ENCODE measurements at places on chromosomes 6 and 20.

DNA sequence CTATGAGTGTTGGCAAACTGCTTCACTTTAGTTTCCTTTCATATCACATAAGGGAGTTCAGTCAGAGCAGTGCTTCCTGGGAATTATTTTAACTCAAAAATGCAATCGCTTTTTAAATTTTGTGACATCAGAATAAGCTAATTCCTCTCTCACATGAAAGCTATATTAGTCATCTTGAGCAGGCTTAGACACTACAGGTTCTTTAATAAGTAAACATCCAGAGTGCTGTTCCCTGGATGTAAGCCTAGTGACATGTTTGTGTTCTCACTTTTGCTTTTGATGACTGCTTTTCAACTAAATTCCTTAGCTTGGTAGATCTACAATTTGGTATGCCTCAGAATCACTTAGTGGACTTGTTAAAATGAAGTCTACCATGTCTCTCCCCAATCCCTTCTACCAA, 252.7 kb upstream of the POU3F2 start:
- no peak for DNase-seq

GRCh38 chr20:17557675-17558006, 12.2 kb upstream of the DSTN start:
- DNase-seq = no peak

DNA sequence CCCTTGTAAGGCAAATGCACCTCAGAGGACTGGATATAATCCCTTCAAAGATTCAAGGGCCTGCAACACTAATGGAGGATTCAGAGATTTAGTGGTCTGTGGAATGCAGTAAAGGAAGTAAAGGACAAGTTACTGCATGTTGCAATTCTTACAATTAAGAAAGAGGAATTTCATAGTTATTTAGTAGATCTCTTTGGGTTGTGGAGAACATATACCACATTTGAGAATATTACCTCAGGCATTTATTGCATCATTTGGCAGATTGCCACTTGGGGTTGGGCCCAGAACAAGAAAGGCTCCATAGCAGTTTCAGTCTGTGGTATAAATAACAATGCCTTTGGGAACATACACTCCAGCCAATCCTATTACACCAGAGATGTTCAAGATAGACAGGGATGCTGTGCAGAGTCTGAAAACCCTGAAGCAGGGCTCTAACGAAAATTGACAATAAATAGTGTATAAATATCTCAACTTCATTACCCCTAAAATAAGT, 20.9 kb upstream of the EPM2A start:
- DNase-seq = no peak

DNA sequence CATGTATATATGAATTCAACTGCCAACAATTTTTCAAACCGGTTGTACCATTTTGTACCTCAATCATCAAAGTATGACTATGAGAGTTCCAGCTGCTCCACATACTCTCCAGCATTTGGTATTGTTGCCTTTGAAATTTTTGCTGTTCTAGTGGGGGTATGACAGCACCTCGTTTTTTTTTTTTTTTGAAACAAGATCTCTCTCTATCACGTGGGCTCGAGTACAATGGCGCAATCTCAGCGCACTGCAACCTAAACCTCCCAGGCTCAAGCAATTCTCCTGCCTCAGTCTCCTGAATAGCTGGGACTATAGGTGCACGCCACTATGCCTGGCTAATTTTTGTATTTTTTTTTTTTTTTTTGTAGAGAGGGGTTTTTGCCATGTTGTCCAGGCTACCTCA, 144.7 kb upstream of the JARID2 start:
- no peak for DNase-seq

DNA sequence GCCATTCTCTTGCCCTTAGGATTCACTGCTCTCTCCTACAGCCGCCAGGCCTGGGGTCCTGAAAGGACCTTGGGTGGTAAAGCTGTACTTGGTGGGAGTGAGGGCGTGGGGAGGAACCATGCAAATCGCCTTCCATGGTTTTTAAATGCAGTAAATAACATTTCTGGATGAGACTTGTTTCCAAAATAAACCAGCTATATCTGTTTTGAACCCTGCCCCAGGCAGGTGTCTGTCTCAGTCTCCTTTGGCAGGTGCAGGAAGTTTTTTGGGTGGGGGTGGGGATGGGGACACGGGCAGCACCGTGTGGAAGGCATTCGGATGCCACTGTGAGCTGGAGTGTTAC, 14.3 kb downstream of the ITPA start:
- DNase-seq = no peak

DNA sequence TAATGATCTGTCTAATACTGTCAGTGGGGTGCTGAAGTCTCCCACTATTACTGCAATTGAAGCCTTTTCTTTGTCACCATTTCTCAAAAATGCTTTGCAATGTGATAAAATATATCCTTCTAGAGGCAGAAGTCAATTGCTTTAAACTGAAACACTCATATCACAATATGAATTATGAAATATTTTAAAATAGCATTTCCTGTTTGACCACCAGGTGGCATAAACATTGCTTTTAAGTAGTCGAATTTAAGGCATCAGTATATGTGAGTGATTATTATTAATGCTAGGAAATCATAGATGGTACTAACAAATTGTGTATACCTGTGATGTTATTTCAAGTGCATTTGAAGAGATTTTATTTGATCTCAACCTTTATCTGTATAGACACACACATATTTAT, 87.5 kb downstream of the MEI4 start:
- peak; percentile 7 for DNase-seq

GRCh38 chr6:1911474-1911873, 301.8 kb downstream of the FOXC1 start:
- no peak for DNase-seq

GRCh38 chr6:42038163-42038562, 12.2 kb upstream of the TAF8 start:
- no peak for DNase-seq

DNA sequence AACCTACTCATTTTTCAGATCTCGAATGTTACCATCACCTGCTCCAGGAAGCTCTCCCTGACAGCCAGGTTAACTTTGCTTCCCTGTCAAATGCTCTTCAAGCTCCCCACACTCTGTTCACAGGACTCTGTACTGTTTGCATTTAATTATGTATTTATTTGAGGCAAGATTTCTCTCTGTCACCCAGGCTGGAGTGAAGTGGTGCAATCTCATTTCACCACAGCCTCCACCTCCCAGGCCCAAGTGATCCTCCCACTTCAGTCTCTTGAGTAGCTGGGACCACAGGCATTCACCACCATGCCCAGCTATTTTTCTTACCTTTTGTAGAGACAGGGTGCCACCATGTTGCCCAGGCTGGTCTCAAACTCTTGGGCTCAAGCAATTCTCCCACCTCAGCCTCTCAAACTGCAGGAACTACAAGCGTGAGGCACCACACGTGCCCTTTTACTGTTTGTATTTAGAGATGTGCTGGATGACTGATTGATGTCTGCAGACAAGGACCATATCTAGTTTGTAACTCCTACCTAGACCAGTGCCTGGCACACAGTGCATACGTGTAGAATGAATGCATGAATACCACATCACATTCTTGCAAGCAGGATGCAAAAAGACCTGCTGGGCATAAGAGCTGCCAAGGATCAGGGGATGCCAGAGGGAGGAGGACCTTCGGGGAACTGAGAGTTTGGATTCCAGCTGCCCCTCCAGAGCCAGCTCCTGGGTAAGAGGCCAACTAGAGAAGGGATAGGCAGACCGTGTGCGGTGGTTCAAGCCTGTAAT, 15.6 kb upstream of the CBFA2T2 start:
- no peak for DNase-seq
